SJSA1 (cell line): ENCODE measurements at places on chromosomes 13 and 19. TPM values are rescaled to one million over a fixed set of nuclear protein-coding genes. Genes with fewer than 3 reads are reported as not detected.
A peak's percentile ranks its signal among the peaks of the same experiment; 100 is the strongest.

LAIR2 gene
- not detected in 2 replicates for total RNA-seq

CTU1 gene
- 9.1 and 13.3 TPM in 2 replicates for total RNA-seq

HRC gene
- total RNA-seq: not detected in 2 replicates

ADGRL1 gene
- 4.9 and 22.4 TPM in 2 replicates for total RNA-seq

TSSK6 gene
- 0.69 and 0.74 TPM in 2 replicates for total RNA-seq

ZNF726 gene
- total RNA-seq: 2.2 and 7.3 TPM in 2 replicates

CGB3 gene
- not detected in 2 replicates for total RNA-seq

COX7A1 gene
- total RNA-seq: not detected in 2 replicates

ZNF723 gene
- total RNA-seq: not detected in 2 replicates

C19orf67 gene
- not detected in 2 replicates for total RNA-seq

FCGBP gene
- under 0.01 and 0.03 TPM in 2 replicates for total RNA-seq

- peak; percentile 85 for DNase-seq
These were observed 268.8 kb downstream of the DLEU7 start for GRCh38 chr13:50574731-50575130.

- peak; percentile 49 for DNase-seq
These were observed 31.6 kb upstream of the TFDP1 start for GRCh38 chr13:113552786-113553434.

GRCh38 chr13:33509642-33510229, 224.2 kb upstream of the STARD13 start:
- DNase-seq: no peak

DNA sequence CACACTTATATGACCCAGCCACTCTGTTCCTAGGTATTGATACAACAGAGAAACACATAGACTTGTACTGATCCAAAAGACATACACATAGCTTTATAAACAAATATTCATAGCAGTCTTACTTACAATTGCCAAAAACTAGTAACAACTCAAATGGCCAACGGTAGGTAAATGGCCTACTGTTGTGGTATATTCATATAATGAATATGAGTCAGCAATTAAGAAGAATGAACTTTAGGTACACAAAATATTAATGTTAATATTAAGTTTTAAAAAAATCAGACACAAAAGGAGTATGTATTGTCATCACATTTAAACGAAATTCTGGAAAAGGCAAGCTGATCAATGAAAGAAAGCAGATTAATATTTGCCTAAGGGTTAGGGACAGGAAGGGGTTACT, 19.7 kb downstream of the KPNA3 start:
- no peak for DNase-seq

GRCh38 chr19:23770672-23771250, 12.1 kb upstream of the ZNF681 start:
- DNase-seq: no peak

GRCh38 chr19:50739132-50739913, 16.2 kb downstream of the CLEC11A start:
- no peak for DNase-seq

DNA sequence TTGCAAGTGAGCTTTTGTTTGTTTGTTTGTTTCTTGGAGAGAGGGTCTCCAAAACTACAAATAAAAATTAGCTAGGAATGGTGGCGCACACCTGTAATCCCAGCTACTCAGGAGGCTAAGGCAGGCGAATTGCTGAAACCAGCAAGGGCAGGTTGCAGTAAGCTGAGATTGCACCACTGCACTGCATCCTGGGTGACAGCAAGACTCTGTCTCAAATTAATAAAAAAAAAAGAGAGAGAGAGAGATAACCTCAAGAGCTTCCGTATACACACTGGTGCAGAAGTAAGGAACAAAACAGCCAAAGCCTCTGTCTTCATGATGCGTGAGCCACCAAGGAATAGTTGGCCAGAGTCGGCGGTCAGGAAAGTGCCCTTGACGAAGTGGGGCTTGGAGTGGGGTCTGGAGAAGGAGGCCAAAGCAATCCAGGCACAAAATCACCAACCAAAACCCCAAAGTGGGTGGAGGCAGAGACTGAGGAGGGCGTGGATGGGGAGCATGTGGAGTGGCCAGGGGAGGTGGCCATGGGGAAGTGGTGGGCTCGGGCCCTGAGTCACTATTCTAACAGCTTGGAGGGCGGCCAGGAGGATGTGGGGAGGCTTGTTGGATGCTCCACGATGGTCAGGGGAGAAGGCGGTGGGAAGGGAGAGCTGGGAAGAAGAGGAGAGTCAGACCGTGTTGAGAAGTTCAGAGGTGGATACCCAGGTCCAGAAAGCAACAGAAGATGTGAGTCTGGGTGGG, 21.2 kb upstream of the TOMM40 start:
- DNase-seq: peak; percentile 96

- no peak for DNase-seq
These were observed 9.3 kb downstream of the ALOX5AP start for GRCh38 chr13:30744681-30745077.

DNA sequence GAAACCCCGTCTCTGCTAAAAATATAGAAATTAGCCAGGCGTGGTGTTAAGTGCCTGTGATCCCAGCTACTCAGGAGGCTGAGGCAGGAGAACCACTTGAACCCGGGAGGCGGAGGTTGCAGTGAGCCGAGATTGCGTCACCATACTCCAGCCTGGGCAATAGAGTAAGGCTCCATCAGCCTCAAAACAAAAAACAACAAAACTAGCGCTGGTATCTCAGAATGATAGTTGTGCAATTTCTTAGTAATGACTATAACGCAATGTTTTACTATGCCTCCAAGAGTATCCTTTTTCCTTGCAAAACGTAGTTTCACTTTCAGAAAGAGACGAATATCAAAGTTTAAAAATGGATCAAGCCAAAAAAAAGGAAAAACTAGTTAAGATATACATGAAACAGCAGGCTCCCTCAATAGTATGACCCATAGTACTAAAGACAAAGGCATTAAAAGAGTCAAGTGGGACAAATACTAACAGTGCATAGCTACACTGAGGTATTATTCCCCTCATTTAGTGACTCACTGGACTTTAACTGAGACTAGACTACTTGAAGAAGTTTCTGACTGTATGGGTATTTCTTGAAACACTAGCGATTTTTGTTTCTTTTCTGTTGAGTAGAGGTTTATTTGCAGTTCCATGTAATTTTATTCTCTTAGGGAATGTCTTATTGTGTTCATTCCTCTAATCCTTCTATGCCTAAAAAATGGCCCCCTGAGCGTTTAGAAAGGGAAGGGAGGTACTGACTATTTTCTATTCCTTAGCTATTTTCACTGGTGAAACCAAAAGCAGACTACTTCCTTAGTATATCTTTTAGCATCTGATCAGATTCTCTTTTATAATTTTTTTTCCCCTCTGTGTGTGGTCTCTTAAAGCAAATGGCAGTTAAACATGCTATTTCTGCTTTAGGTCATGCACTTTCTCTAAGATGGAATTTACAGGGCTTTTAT, 10.4 kb upstream of the ITM2B start:
- DNase-seq: no peak

DNA sequence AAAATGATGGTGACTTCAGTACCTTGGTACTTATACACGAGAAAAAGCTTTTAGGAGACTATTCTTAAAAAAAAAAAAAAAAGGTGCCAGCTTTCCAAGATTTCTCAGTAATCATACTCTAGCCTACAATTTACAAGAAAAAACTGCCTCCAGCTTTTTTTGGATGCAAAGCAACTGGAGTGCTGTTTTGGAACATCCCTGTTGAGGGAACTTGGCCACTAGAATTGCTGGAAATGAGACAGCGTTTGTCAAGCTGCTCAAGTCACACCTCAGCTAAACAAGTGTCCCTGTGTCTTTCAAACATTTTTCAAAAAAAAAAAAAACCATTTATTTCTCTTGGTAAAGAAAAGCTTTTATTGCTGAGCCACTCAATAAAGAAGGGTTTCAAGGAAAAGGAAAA, 413.1 kb upstream of the ARGLU1 start:
- no peak for DNase-seq

- DNase-seq: no peak
These were observed 128.7 kb downstream of the KLF12 start for GRCh38 chr13:74005320-74006157.

GRCh38 chr13:98994896-98995295, 17.0 kb upstream of the DOCK9 start:
- DNase-seq: peak; percentile 49

GRCh38 chr13:20901668-20902437, 693 bp downstream of the XPO4 start:
- DNase-seq: no peak

DNA sequence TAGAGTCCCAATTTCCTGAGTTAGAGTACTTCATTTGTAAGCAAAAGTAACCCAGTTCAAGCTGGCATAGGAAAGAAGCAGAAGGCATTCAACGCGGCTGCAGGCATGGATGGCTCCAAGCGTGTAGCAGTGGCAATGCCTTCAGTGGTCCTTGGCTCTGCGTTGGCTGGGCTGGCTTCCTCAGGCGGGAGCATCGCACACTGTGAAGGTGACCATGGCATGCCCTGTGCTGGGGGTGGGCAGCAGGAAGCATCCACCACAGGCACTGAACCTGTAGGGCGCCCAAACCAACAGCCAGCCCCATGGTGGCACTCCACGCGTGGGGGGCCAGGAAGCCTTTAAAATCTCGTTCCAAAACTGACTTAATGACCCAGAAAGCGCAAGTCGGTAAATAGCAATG, 53.6 kb upstream of the SPACA7 start:
- no peak for DNase-seq

DNA sequence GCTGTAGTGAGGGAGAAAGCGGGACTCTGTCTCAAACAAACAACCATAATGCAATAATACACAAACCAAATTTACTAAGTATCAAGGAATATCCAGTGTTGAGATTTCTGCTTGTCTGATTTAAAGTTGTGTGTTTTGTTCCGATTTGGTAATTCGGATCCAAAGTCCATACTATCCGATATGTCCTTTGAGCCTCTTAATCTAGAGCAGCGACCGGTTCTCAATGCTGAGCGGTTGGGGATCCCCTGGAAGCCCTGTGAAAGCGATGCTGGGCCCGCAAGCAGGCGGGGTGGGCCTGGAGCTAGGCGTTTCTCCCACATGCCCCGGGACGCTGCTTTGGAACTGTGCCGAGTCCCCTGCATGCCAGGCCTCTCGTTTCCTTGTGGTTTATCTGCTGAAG, 20.2 kb downstream of the C19orf44 start:
- no peak for DNase-seq

DNA sequence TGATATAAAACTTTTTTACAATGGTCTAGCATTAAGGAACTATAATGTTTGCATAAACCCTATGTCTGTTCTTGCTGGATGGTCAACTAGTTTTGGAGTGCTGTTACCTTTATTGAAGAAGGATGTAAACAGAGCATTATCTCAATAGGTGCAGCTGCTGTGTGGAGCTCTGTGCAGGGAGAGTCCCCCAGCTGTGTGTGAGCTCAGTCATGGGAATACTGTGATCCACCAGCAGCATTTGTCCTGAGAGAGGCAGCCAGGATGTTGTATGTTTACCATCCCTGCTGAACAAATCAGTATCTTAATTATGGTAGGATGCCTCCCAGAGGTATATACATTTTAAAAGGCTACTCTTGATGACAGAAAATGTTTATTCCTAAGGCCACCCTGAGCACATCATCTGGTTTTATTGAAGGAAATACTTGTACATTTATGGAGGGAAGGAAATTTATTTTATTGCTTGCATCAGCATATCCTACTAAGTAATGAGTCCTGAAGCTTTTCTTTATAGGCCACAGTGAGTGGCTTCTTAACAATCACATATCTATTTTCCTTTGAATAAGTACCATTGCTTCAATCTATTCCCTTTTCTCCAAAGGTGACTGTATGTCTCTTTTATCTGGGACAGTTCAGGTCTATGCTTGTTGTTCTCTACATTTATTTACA, 11.7 kb downstream of the RAP2A start:
- DNase-seq: no peak

- DNase-seq: no peak
These were observed 12.7 kb downstream of the FARP1 start for GRCh38 chr13:98155475-98156109.

- DNase-seq: no peak
These were observed 1937.6 kb downstream of the PCDH9 start for GRCh38 chr13:65292488-65292901.

DNA sequence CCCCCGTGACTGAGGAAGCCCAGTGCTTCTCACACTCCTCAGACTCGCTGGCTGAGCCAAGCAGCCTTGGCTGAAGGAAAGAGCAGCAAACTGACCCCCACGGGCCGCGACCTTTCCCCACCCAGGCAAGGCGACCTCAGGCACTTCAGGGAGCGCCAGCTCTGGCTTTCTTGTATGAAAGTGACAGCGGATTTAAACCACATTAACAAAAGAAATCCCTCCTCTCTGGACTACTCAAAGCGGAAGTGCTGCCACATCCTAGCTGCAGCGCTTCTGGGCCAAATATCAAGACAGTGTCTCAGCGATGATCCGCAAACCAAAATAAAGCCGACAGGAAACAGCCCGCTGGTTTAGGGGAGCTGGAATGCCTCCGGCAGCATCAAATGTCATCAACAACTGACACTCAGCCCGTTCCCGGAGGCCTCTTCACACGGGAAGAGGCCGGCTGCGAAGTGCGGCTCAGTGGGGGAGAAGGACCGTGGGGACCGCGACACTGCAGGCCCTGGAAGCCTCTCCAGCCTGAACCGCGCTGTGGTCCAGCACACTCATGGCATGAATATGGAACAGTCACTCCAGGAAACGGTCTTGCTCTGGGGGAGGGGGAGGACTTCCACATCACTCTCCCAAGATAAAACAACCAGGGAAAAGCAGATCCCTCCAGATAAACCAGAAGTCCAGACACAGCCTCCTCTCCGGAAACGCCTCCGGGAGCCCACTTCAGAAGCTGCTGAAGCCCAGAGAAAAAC, 1.4 kb downstream of the RASA3 start:
- DNase-seq: peak; percentile 86

GRCh38 chr13:74620308-74620707, 486.1 kb upstream of the KLF12 start:
- DNase-seq: no peak

- DNase-seq: no peak
These were observed 7.8 kb downstream of the C19orf38 start for GRCh38 chr19:10855879-10856522.

DNA sequence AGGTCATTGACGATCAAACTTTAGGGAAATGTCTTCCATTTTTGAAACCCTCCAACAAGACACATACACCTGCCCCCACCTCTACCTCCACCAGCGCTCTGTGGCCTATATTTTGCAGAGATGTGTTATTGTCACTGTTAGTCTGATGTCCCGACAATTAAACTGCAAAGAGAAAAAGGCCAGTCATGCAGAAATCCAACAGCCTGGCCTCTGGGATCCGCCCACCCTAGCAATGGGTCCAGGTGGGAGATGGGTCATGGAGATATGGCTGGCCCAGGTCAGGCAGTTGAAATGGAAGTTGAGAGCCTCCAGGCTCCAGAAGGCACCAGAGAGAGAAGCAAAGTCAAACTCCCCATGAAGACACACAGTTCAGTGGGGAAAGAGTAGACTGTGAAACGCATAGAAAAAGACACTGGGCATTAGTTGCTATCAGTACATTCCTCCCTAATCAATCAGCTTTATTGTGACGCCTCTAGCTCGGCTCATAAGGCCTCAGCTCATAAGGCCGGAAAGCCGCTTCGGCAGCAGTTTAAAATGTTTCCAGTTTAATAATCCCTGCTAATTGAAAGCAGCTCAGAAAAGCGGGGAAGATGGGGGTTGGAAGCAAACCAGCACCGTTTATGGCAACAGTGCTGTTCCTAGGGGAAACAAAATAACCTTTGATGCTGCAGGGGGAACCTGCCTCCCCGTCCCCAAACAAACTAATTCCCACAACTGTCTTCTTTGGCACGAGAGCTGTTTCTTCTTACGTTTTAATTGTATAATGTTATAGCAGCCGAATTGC, 239.7 kb upstream of the ZNF507 start:
- DNase-seq: no peak

- peak; percentile 41 for DNase-seq
These were observed 12.6 kb downstream of the MKNK2 start for GRCh38 chr19:2038284-2039088.

- no peak for DNase-seq
These were observed 303.4 kb upstream of the SGCG start for GRCh38 chr13:22877421-22877820.

- no peak for DNase-seq
These were observed 35.1 kb upstream of the ZNF808 start for GRCh38 chr19:52492201-52492993.
